Stimulated activated CD4-positive, alpha-beta T cell treated with anti-CD3 and anti-CD28 coated beads, Interleukin-12 subunit alpha, Interleukin-12 subunit beta, amount 100 ng/mL, for 48 hours (primary cell): ENCODE measurements at places on chromosomes 4 and X.

DNA sequence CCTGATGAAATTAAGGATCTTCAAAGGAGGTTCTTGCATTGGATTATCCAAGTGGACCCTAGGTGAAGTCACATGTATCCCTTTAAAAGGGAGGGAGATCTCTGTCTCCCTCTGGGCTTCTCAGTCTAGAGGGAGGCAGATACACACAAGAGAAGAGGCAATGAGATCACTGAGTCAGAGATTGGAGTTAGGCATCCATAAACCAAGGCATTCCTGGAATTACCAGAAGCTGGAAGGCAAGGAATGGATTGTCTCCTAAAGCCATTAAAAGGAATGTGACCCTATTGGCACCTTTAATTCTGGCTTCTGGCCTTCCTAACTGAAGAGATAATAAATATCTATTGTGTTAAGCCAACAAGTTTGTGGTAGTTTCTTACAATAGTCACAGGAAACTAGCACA lies 383.2 kb downstream of the PACRGL start:
- no peak for DNase-seq

GRCh38 chrX:96551322-96551872 lies 133.2 kb upstream of the DIAPH2 start:
- no peak for DNase-seq

- no peak for DNase-seq
Measured at GRCh38 chr4:96637971-96638412, 798.1 kb downstream of the PDHA2 start.

DNA sequence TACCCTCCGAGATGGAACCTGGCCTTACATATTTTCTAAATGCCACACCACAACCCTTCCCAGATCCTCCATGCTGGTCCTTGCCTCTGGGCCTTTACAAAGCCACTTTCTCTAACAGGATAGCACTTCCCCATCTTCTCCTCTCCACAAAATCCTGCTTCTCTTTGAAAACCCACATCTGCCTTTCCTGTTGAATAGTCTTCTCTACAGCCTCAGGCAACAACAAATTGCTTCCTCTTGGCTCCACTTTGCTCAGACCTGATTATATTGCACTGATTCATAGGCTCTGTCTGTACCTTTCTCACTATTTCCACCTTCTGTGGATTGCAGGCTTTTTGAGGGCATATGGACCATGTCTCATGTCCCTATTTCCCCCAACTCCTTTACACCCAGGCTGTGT lies 203.7 kb upstream of the MBNL3 start:
- no peak for DNase-seq

- no peak for DNase-seq
Measured at GRCh38 chrX:41796577-41796976, 72.6 kb downstream of the GPR82 start.

DNA sequence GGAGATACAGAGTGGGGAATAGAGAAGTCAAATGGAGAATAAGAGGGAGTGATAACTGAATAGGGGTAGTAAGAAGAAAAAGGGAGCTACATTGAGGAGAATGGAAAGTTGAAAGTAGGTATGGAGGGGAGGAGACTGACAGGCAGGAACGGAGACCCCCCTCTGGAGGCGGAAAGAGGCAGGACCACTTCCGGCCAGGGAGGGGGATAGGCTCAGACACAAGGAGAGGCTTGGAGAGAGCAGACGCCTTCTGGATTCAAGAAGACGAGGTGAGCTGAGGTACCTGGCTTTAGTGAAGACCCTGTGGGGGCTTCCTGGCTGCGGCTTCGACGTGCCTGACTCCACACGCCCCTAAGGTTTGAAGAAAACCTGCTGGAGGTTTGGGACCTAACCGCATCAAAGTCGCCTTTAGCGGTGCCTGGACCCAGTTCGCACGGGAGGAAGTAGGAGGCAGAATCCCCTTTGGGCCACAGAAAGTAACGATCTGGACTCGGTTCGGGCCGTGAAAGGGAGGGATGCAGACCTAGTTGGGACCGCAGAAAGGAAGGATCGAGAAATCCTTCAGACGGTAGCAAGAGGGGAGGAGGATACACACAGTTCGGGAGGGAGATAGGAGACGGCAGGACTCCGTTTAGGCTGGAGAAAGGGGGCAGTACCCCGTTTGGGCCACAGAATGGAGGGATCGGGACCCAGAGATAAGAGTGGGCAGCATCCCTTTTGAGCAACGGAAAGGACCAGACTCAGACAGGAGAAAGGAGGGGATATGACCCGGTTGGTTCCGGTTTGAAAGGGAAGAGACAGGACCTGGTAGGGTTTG lies at the start of gene TRO:
Gene TRO (plus strand): TSS at position 215 of the 817 bp plus-strand sequence. CDS start 1,423 bp downstream, outside the sequence.
- DNase-seq: no peak

- no peak for DNase-seq
Measured at GRCh38 chr4:76800902-76801301, 97.0 kb downstream of the SOWAHB start.

GRCh38 chr4:130703211-130703935 lies 1607.4 kb downstream of the C4orf33 start:
- DNase-seq: no peak

- no peak for DNase-seq
Measured at GRCh38 chrX:18889346-18890048, 94.4 kb downstream of the PHKA2 start.

GRCh38 chr4:48027653-48028052 lies 11.1 kb downstream of the NIPAL1 start:
- no peak for DNase-seq

GRCh38 chr4:120777459-120777858 lies 145.1 kb downstream of the PRDM5 start:
- DNase-seq: no peak

GRCh38 chr4:74057588-74057987 lies 19.1 kb upstream of the CXCL3 start:
- no peak for DNase-seq

- no peak for DNase-seq
Measured at GRCh38 chr4:22372986-22373385, 142.9 kb downstream of the ADGRA3 start.

- no peak for DNase-seq
Measured at GRCh38 chr4:28287831-28288233, 1427.2 kb downstream of the STIM2 start.

- no peak for DNase-seq
Measured at GRCh38 chrX:151790481-151791160, 56.1 kb downstream of the CNGA2 start.

DNA sequence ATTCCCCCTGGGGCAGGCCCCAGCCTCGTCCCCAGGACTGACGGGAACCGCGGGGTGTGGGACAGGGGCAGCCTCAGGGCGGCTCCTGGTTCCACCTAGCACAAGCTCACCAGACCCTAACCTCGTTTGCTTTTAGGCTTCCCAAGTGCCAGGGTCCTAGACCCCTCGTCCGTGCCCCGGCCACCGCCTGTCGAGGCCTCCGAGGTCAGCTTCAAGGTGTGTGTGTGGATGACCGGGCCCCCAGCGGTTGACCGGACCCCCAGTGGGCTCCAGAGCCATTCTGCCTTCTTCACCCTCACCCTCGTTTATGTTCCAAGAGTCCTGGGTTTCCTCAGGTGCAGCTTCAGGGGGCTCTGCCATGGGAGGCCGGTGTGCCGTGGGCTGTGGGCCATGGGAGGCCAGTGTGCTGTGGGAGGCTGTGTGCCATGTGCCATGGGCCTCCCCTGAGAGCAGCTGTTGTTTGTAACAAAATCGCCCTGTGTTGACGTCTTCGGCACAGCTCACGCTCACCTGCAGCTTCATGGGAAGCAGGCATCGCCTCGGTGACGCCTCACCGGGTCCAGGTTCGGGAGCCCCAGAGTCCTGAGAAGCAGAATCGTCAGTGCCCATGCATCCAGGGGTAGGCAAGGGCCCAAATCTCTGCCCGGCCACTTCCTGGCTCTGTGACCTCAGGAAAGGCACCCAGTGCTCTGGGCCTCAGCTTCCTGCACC lies 43.0 kb upstream of the HMX1 start:
- no peak for DNase-seq

GRCh38 chrX:110043506-110043905 lies 40.6 kb downstream of the TMEM164 start:
- DNase-seq: no peak

DNA sequence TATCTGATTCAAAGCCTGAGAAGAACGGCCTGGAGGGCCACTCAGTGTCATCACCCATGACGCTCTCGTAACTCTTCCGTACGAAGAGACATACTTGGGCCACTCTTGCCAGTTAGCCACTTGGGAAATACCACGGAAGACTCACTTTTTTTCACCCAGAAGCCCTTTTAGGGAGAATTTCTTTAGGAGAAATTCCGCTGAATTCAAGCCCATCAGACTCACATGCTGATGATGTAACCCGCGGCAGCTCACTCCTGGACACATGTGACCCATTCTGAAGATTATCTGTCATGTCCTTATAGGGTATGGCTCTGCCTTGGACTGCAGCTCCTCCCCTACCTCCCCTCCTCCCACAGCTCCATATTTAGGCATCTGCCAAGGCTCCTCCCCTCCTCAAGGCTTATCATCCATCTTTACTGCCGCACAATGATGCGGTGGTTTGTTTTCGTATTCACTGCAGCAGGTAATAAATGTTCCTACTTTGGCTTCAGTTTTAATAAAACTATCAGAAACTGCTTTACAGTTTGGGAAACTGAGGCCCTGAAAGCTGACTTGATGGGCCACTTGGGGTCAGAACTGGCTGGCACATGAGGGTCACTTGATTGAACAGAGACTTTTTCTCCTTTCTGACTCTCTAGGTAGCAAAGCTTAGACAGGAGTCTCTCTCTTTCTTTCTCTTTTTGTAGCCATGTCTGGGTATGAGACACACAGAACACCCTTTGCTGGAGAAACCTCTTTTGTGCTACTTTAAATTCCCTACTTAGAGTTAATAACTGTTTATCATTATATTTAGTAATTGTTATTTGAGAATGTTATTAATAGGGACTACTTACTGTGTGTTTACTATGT lies 42.1 kb downstream of the RHOH start:
- DNase-seq: peak; percentile 75

DNA sequence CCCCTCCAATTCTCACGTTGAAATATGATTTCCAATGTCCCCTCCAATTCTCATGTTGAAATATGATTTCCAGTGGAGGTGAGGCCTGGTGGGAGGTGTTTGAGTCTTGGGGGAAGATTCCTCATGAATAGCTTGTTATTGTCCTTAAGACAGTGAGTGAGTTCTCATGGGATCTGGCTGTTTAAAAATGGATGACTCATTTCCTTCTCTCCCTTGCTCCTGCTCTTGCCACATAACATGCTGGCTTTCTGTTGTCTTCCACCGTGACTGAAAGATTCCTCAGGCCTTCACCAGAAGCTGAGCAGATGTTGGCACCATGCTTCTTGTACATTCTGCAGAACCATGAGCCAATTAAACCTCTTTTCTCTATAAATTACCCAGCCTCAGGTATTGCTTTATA lies 346.8 kb upstream of the TECRL start:
- DNase-seq: no peak

GRCh38 chr4:188728359-188728758 lies 589.1 kb downstream of the TRIML1 start:
- no peak for DNase-seq

GRCh38 chr4:182346675-182347375 lies 103.6 kb downstream of the TENM3 start:
- DNase-seq: no peak

GRCh38 chrX:123217077-123217476 lies 33.0 kb downstream of the GRIA3 start:
- DNase-seq: no peak

- no peak for DNase-seq
Measured at GRCh38 chrX:21394792-21395191, 20.6 kb downstream of the CNKSR2 start.
